ENCODE measurements at places on chromosomes 4 and X.
A peak's percentile ranks its signal among the peaks of the same experiment; 100 is the strongest.

- DNase-seq = peak; percentile 49
Measured at GRCh38 chr4:140635606-140636005, 66.8 kb upstream of the UCP1 start.

DNA sequence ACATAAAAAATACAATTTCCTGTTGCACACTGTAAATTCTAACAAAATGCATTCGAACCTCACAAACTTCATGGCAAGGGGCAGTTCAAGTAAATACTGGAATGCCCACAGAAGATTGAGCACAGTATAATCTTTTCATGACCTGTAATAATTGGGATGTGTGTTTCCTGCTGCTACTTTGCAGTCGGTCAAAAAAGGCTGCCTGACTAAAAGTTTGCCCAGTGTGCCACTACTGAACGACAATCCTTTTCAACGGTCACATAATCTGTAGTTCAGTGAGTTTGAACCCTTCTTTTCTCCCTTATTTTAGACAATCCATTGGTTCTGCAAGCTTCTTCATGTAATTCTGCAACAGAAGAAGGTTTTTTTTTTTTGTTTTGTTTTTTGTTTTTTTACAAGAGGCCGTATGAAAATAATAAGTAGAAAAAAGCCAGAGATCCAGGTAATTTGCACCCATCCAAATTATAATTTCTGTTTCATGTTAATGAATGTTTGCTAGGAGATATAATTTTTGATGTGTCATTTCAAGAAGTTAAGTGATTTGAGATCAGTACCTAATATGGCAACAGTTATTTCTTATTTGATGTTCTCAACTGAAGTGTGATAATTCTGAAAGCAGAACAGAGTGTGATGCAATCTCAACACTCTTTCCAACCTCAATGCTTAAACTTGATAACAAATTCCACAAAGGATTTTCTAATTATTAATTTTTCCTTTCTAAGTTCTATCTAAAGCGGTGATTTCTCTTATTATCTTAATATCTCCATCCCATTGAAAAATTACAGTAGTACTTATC lies 237.6 kb downstream of the FSTL5 start:
- no peak for DNase-seq

- peak; percentile 73 for DNase-seq
Measured at GRCh38 chr4:140071806-140072205, 82.2 kb downstream of the MAML3 start.

GRCh38 chr4:159355466-159355865 lies 252.6 kb downstream of the RAPGEF2 start:
- no peak for DNase-seq

DNA sequence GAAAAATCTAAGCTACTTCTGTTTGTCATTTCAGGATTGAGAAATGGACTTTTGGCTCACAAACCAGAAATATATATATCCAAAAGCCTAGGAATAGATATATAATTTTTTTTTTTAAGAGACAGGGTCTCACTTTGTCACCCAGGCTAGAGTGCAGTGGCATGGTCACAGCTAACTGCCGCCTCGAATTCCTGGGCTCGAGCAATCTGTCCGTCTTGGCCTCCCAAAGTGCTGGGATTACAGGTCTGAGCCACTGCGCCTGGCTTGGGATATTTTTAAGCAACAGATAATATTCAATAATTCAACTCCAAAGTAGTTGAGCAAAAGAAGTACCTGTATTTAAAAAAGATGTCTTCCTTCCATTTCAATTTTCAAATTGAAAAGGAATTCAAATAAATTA lies 112.5 kb downstream of the C4orf51 start:
- DNase-seq = no peak

GRCh38 chr4:122900314-122900713 lies 22.1 kb downstream of the NUDT6 start:
- no peak for DNase-seq

DNA sequence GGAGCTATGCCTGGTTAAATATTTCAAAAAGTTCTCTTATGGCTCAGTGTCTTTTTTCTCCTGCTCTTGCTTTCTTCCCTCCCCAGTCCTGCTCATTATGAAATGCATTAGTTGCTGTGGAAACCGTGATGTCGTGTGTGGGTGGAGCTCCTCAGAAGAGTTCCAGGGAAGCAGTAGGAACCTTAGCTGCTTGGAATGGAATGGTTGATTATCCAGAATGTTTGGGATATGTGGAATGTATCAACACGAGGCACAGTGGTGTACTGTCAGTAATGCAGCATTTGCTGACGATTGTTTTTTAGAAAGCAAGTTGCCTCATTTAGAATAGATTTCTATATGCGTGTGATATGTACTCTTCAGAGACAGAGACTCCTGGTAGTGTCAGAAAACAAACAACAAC lies 333.2 kb downstream of the ARHGAP10 start:
- no peak for DNase-seq

DNA sequence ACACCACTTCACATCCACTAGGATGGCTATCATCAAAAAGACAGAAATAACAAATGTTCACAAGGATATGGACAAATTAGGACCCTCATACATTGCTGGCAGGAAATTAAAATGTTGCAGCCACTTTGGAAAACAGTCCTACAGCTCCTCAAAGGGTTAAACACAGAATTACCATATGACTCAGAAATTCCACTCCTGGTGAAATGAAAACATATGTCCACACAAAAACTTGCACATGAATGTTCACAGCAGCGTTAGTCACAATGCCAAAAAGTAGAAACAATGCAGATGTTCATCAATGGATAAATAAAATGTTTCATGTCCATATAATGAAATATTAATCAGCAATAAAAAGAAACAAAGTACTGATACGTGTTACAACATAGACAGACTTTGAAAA lies 15.1 kb downstream of the S100G start:
- DNase-seq = no peak

GRCh38 chr4:46698891-46699290 lies 210.2 kb downstream of the COX7B2 start:
- no peak for DNase-seq

- DNase-seq = no peak
Measured at GRCh38 chr4:34643476-34643875, 1600.8 kb downstream of the ARAP2 start.

DNA sequence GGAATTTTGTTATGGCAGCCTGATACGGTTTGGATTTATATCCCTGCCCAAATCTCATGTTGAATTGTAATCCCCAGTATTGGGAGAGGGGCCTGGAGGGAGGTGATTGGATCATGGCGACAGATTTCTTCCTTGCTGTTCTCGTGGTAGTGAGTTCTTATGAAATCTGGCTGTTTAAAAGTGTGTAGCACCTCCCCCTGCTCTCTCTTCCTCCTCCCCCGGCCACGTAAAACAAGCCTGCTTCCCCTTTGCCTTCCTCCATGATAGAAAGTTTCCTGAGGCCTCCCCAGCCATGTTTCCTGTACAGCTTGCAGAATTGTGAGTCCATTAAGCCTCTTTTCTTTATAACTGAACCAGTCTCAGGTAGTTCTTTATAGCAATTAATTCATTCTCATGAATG lies 37.9 kb downstream of the SUPT20HL2 start:
- DNase-seq = no peak

GRCh38 chrX:270848-271367 lies 10.3 kb upstream of the PLCXD1 start:
- DNase-seq = no peak

- no peak for DNase-seq
Measured at GRCh38 chr4:24144381-24144780, 254.5 kb upstream of the PPARGC1A start.

- DNase-seq = no peak
Measured at GRCh38 chr4:73505567-73505966, 24.0 kb downstream of the AFM start.

- DNase-seq = no peak
Measured at GRCh38 chr4:35695003-35695402, 549.3 kb downstream of the ARAP2 start.

GRCh38 chr4:151717314-151717713 lies 43.5 kb downstream of the GATB start:
- no peak for DNase-seq

- no peak for DNase-seq
Measured at GRCh38 chr4:67436742-67437141, 108.6 kb downstream of the CENPC start.

DNA sequence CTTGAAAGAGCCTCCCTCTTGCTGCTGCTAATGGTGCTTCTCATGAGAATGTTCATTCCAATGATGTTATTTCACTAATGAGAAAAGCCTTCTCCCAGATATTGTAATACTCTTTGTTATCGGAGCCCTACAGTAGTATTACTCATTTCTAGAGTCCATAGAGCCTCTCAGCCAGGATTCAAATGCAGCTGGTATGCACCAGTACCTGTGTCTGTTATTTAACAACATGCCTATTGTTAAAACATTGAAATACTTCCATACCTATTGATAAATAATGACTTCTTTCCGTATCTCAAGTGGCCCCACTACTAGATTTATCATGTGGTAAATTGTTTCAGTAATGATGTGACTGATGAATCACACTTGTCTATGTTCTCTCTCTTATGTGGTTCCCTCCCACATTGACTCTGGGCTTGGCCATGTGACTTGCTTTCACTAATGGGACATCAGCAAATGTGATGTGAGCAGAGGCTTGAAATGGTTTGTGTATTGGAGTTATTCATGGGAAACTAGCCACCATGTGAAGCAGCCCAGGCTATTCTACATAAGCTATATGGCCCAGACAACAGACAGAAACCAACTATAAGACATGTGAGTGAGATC lies 207.6 kb downstream of the THOC2 start:
- DNase-seq = peak; percentile 31

GRCh38 chr4:56062526-56063145 lies 113.9 kb downstream of the CEP135 start:
- no peak for DNase-seq

DNA sequence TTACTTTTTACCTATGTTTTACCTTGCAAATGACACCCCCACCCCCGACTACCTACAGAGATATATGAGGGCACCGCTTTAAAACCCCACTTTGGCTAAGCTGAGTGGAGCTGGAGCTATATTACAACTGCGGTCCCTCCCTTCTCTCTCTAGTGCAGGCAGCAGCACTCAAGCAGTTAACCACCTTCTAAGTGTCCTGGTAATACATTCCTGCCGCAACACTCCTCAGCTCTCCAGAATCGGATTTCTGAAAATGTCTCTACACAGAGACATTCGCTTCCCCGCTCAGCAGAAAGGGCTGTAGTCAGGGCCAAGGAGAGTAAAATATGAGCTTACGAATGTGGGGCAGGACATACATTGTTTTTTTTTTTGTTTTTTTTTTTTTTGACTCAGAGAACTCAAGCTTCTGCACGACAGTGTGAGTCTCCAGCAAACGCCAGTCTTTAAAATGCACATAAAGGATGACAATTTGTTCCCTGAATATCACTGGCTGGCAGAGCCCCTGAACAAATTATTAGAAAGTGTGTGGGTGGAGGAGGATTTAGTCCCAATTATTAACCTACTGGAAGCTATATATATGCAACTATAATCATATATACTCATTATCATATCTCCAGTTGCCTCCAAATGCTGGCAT lies 287.0 kb upstream of the TET2 start:
- no peak for DNase-seq

GRCh38 chr4:55781341-55781740 lies 38.2 kb upstream of the EXOC1L start:
- DNase-seq = no peak

DNA sequence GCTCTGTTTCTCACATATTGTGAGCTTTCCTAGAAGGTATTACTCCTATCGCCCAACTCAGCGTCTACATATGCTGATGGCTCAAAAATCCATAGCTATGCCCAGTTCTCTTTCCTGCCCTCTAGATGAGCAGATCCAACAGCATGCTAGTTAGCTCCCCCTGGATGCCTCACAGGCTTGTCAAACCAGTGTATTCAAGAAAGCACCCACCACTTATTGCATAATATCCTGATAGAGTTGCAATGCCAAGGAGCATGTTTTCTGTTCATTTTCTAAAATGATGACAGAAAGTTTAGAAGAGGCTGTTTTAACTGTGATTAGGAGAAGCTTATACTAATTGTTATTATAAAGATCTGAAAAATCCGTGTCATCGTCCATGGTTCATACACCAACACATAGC lies 1.9 kb upstream of the PACRGL start:
- no peak for DNase-seq

DNA sequence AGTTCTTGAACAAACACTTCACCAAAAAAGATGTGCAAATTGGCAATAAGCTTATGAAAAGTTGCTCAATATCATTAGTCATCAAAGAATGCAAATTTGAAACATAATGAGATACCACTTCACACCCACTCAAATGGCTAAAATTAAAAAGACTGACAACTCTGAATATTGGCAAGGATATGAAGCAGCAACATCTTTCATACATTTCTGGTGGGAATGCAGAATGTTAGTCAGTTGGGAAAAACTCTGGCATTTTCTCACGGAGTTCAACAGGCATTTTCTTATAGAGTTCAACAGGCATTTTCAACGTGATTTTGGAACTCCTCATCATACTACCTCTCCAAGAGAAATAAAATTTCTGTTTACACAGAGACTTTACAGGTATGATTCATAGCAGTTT lies 297.4 kb upstream of the MAGEC2 start:
- DNase-seq = no peak

DNA sequence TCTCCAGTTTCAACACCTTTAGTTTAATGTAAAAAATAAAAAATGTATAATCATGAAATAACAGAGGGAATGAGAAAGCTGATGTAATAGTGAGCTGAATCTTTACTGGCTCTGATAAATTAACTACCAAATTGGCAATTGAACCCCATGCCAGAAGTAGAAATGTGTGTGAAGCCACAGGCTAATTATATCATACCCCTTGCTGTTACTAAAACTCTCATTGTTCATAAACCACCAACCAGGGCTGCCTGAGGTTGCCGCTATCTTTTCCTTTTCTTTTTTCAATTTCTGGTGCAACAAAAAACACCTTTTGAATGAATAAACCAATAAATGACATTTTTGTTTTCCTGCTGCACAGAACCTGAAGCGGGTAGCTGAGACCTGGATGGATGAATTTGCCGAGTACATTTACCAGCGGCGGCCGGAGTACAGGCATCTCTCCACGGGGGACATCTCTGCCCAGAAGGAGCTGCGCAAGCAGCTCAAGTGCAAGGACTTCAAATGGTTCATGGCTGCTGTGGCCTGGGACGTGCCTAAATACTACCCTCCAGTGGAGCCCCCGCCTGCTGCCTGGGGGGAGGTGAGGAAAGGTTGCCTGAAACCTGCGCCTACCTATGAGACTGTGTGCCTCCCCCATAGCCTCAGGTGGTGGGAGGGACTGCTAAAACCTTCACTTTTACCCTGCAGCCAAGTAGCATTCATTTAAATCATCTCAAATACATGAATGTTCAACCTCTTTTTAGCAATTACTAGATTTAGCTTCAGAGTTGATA lies 216.7 kb upstream of the GALNT7 start:
- DNase-seq = no peak

DNA sequence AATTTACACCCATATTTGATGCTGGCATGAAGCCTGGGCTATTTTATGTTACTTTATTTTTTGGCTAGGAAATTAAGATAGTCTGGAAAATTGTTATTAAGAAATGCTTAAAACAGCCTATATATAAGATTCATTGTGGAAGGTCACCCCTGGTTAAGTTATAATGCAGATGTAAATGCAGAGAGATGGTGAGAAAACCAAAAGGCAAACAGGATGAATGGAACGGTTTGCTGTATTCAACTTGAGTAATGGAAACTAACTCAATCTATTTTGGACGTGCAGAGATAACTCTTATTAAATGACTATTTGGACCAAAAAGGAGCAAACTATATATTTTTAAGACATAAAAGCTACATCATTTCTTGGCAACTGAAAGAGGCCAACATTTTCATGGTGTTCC lies 446.3 kb upstream of the FRG1 start:
- DNase-seq = no peak

Data from SW480 (cell line).